Naive thymus-derived CD8-positive, alpha-beta T cell (primary cell): ENCODE measurements at places on chromosomes 11 and 22. TPM values are rescaled to one million over a fixed set of nuclear protein-coding genes. Genes with fewer than 3 reads are reported as not detected.

DNA sequence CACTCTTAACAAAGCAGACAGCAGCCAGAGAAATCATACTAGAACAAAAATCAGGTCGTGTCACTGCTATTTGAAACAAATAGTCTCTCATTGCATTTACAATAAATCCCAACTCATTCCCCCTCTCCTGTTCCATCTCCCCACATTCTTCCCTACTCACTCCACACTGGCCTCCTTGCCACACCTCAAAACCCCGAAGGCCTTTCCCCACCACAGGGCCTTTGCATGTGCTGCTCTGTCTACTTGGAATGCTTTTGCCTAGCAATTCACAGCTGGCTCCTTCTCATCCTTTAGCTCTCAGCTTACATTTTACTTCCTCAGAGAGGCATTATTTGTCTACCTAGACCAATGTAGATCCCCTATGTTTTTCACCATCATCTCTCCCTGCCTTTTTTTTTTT, 6.3 kb upstream of the THOC5 start:
- DNase-seq: no peak

GRCh38 chr11:72683782-72684200, 9.6 kb upstream of the PDE2A start:
- peak; percentile 60 for DNase-seq

Gene OR52E8
- polyA plus RNA-seq: not detected

GRCh38 chr11:32602657-32603415, 19.2 kb downstream of the EIF3M start:
- DNase-seq: no peak

GRCh38 chr11:116224154-116224888, 548.5 kb downstream of the BUD13 start:
- no peak for DNase-seq

GRCh38 chr11:77125191-77125590, 2.9 kb upstream of the MYO7A start:
- DNase-seq: no peak

Gene C1QTNF4
- polyA plus RNA-seq: not detected

GRCh38 chr11:131353766-131354165, 16.6 kb upstream of the NTM start:
- DNase-seq: no peak

Gene GLYATL2
- not detected for polyA plus RNA-seq

- DNase-seq: no peak
Observed at GRCh38 chr11:1323774-1324173, 14.3 kb upstream of the TOLLIP start.

DNA sequence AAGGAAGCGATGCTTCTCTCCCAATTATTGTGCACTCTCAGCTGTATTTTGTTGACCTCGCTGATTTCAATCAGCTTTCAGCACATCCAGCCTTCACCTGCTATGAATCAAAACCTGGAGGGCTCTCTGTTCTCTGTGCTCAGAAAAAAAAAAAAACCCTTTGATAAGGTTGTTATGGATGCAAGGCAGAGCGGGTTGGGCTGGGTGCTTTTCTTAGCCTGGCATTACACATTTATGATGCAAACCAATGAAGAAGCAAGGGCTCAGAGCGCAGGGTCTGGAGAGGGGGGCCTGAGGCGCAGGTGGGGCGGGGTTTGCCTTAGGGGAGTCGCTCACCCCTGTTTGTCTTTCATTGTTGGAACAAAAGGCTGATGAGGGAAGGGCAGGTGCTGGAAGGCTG, 86.0 kb upstream of the CADM1 start:
- no peak for DNase-seq
